NCI-H187 treated with DMSO at 0.1 percent for 48 hours (cell line): ENCODE measurements at places on chromosomes 2 and 18.

DNA sequence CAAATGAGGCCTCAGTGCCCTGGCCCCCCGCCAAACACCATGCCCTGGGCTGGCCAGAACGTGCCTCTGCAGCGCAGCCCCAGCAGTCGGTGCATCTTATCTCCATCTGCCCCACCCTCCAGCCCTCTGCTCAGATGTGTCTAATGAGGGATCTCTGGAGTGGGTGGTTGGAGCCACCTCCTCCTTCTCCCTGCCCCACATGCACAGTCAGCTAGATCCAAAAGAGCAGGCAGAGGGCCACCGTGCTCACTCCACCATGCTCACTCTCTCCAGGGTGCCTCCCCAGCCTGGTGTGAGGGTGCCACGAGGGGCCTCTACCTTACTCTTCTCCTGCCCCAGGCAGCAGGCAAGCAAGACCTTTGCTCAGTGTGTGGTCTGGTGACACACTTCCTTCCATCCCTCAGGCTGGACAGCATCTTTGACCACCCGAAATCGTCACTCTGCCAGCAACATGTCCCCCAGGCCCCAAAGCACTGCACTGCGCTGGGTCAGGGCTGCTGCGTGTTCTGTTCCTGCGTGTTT, 266.1 kb upstream of the HDAC4 start:
- DNase-seq: no peak

GRCh38 chr2:130353291-130354138, 2.3 kb upstream of the PTPN18 start:
- DNase-seq: no peak

- DNase-seq: no peak
These were observed 22.5 kb downstream of the ALS2 start for GRCh38 chr2:201758234-201758633.

DNA sequence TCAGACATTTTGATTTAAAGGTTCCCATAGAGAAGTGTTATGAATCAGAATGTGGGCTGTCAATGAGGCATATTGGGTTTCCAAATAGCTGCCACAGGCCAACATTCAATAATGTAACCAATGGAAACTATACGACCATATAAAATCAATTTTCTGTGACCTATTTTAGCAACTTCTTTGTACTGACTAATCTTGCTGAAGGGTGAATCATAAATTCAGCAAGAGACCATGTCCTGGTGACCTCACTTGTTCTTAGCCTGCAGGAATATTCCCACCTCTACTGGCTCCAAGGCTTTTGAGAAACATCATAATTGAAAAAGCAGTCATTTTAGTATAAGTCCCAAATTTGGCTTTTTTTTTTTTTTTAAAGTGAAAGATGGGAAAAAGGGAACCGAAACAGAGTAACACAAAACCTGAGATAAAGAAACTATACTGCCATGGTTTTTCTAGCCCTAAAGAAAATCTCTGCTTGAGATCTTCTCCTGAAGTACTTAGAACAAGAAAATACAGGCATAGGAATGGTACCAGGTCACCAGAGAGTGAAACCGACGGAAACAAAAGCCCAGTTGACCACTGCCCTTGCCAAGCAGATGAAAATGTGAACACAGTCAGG, 32.1 kb downstream of the PLEKHM3 start:
- DNase-seq: no peak

DNA sequence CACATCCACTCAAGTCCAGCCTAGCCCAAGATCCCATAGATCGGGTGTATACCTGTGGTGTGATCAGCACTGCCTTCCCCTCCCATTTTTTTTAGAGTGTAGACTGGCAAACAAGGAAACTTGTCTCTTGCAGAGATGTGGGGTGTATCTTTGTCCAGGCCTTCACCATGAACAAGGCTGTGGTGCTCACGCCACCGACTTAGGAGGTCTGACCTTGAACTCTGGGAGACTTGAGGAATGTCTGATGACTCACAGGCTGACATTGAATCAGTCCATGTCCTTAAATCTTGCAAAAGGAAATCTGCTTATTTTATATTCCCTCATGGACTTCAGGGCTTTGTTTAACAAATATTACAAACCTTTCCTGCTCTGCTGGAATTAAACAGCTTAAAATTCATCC, 4.5 kb upstream of the CTIF start:
- DNase-seq: no peak

GRCh38 chr2:236984046-236984445, 101.6 kb upstream of the COPS8 start:
- DNase-seq: no peak

GRCh38 chr18:54222922-54223567, 1.4 kb downstream of the MBD2 start:
- DNase-seq: no peak

- no peak for DNase-seq
These were observed 27.8 kb upstream of the MBOAT2 start for GRCh38 chr2:9031246-9031645.

- no peak for DNase-seq
These were observed 2.3 kb downstream of the EGR4 start for GRCh38 chr2:73291093-73291460.

DNA sequence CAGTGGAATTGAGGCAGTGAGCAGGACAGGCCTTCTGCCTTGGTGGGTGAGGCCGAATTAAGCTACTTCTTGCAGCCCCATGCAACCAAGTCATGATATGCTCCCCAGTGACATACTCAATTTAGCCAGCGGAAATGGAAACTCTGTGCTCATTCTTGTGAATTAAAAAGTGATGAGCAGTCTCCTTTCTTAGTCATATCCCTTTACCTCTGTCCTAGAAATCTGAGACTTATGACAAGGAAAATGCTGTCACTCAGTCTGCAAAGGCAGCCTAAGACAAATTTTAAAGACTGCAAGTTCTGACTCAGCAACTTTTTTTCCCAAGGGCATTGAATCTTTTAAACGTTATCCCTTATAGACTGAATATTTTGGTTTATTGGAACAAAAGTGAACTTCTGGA, 218.2 kb downstream of the SH3BP4 start:
- DNase-seq: no peak

- DNase-seq: no peak
These were observed 15.2 kb downstream of the AFG3L2 start for GRCh38 chr18:12361770-12362378.

- DNase-seq: no peak
These were observed 1.2 kb downstream of the EFEMP1 start for GRCh38 chr2:55922291-55922907.

DNA sequence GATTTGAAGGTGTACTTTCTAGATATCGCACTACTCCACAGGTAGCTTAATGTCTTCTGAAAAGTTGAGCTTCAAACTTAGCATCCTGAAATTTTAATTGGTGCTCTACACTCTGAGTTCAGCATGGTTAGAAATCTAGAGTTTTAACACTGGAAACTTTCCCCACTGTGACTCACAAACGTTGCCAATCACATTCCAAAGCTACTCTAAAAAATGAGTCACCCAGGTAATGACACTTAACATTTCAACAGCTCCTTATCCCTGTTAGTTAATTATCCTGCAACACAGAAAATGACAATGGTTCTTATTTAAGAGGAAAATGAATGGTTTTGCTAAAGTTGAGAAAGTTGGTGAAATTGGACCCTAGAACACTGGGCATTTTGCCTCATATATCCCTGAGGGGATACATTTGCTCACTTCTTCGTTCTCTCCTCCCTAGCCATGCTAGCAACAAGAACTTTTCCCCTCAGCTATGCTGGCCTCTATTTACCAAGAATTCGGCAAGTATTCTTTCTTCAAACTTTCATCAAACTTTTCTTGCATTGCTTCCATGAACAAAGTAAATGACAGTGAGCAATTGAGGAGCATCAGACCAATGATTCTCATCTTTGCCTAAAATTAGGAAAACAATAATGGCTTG, 1024.1 kb upstream of the KLHL29 start:
- no peak for DNase-seq

- DNase-seq: no peak
These were observed 91.0 kb downstream of the MARCHF4 start for GRCh38 chr2:216281316-216281715.

GRCh38 chr2:143355870-143356269, 226.7 kb downstream of the ARHGAP15 start:
- DNase-seq: no peak

DNA sequence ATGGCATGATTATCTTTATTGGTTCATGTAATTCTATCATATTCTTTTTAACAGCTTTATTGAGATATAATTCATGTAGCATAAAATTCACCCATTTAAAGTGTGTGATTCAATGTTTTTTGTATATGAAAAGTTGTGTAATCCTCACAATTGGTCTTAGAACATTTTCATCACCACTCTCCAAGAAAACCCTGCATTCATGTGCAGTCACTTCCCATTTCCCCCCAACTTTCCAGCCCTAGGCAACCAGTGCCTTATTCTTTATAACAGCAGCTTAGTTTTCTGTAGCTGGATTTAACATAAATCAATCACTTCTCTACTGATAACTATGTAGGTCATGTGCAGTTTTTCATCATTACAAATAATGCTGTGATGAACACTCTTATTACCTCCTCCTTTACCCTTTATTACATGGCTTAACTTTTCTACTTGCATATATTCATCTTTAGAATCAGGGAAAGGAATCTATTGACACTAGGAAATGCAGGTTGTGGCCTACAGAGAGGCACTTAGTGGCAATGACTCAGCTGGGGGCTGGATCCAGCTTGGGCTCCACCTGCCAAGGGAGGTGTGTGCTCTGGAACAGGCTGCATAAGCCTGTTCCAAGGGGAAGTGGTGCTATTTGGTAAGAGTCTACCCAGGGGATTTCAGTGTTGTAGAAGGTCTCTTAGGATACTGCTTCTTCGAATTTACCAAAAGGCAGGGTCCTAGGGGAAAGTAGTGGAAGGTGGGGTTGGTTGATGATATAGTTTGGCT, 89.1 kb downstream of the ETAA1 start:
- no peak for DNase-seq

DNA sequence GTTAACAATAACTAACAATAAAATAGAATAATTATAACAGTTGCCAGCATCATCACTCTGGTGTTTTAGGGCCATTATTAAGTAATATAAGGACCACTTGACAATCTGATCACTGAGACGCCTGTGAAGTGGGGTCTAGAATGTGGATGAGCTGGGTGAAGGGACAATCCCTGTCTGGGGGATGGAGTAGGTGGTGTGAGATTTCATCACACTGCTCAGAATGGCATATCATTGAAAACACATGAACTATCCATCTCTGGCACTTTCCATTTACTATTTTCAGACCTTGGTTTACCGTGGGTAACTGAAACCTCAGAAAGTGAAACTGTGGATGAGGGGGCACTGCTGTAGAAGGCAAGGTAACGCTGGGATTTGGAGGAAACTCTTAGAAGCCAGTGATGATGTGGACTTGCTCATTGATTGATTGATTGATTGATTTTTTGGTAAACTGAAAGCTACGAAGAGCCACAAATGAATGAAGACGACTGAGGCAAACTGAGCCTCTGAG, 204.4 kb upstream of the TWIST2 start:
- no peak for DNase-seq

- no peak for DNase-seq
These were observed 1626.3 kb upstream of the CELF4 start for GRCh38 chr18:39191931-39192330.

GRCh38 chr2:195563857-195564512, 93.0 kb upstream of the SLC39A10 start:
- no peak for DNase-seq

DNA sequence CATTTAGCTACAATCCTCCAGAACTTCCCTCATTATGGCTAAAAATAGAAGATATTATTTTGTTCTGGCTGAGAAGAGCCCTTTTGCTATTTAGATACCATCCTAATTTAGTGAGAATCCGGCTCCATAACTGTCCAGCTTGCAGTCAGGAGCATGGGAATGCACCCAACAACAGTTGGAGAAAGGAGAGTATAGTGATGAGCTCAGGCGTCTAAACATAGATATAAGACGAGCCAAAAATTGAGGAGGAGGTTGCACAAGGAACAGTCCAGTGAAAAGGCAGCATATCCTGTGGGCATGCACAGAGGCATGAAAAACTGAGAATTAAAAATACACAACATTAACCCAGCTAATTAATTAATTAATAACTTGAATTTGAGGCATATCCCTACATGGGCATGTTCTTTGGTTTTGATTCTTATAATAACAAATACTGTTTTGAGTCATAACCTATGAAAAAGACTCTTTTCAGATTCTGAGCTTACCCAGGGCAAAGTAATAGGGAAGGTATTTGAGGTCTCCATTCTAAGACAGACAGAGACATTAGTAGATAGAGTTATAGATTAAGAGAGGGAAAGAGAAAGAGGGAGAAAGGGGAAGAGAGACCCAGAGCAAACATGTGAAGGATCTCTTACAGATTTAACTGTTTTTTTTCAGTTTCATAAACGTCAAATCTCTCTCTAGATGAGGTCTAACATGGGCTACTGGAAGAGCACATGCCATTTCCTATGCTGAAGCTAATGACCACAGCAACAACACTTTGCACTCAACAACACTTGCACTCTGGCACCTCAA, 311.2 kb downstream of the OSR1 start:
- no peak for DNase-seq

DNA sequence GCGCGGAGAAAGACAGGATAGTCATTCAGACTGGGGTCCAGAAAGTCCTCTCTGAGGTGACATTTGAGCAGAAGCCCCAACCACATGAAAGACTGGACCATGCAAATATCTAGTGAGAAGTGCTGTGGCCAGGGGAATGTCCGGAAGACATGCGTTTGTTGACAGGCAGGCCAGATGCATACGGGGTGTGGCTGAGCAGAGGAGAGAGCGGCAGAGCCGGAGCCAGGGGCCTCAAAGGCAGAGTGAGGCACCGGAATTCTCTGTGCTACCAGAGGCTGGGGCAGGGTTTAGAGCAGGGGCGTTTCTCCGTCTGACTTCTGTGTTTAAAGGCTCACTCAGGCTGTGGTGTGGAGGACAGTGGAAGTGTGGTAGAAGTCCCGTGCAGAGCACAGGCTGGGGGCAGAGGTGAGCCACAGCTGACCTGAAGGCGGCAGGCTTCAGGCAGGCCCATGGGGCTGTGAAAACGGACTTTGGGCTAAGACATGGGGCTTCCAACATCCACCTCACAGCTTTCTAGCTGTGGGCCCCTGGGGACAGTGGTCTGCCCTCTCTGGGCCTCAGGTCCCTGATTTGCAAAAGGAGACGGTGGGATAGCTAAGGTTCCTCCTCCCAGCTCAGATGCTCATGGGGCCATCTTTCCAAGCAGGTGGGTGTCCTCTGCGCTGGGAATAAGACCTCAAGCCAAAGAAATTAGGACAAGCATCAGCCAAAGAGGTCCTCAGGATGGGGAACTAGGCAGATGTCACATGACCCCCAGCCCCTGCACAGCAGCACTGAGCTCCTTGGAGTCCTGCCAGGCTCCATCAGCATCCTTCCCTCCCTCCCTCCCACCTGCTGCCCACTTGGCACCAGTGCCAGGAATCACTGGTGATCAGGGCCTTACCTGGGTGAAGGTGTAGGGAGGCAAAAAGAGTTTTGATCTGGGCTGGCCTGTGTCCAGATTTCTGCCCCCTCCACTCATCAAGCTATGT, 11.2 kb downstream of the RUFY4 start:
- DNase-seq: no peak

GRCh38 chr2:107633580-107634147, 193.0 kb upstream of the RGPD4 start:
- no peak for DNase-seq
